Adipocyte (in vitro differentiated cells): ENCODE measurements at places on chromosomes 7 and 10.

DNA sequence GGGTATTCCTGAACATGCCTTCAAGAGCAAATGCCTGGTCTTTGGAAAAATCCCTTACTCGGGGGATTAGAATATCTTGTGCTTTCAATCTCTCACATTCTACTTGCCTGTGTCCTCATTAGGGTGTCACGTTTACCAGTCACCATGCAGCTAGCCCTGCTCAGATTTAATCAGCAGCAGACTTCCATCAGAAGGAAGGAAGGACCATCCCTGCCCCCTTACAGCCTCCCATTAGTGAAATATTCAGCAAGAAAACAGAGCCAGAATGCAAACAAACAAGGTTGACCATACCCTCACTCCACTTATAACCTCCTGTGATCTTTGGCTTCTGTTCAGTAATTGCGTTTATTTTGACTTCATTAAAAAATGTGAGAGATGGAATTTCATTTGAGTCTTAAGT is 208.6 kb downstream of the CXCL12 start:
- DNase-seq: no peak

DNA sequence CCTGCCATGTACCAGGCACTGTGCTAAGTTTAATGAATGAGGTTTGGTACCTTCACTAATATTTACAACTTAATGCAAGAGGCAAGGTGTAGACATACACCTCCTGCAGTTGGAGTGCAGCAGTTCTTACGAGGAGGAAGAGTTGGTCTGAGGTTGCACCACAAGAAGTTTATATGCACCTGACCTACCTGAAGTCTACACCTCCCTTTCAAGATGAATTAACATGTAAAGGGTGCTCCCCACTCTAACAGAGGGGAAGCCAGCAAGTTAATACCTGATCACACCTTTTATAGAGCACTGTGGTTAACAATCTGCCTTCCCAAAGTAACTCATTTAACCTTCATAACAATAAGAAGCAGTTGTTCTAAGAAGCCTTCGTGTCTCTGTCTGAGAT is 120.0 kb downstream of the LYZL1 start:
- no peak for DNase-seq

DNA sequence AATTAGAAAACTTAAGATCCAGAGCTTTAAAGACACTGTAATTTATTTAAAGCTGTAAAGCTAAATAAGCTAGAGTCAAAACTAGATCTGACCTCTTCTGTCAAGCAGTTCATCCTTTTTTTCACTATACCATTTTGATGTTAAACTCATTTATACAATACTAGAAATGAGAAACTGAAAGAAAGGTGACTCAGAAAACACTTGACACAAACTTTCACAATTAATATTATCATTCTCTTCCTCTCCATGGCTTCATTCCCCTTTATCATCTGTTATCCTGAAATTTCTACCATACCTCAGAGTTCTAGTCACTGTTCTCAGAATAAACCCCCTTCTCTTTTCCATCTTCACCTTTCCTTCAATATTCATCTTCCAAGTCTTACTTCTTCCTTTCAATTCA is 1.3 kb downstream of the FIGNL1 start:
- no peak for DNase-seq

GRCh38 chr7:318476-318875 is 28.5 kb downstream of the FOXL3 start:
- DNase-seq: no peak

DNA sequence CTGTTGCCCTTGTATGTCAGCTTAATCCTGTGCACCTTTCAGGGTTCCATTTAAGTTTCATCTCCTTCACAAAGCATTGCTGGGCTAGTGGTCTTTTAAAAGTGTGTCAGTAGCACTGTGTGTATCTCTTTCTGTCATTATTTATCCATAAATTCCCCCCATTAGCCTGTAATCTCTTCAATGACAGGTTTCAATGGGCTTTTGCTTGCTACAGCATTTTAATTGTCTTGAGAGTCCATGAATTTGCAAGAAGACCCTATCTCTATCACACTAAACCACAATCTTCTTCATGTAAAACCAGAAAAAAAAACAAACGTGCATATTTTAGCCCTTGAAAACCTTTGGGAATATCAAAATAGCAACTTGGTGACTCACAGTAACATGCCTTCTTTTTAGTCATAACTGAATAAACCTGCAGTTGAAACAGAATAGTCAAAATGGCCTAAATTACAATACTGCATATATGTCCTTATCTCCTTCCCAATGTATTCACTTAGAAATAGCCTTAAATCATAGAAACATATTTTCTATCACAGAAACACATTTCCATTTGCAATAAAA is 118.6 kb downstream of the PON1 start:
- peak; percentile 60 for DNase-seq

DNA sequence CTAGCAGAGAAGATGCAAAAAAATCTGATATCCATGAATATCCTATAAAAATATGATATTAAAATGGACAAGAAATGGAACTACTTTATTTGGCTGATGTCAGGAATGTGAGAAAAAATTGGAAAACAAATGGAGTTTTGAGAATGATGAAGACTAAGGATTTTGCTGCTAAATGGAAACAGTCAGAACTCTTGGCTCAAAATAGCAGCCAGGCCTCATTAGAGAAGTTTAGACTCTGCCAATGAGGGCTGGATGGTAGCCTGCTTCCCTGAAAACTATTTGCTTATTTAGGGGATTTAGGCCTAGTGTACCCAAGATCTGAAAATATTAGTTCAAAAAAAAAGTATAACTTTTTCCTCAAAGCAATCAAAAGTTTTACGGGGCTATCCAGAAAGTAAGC is 458.5 kb downstream of the TFEC start:
- DNase-seq: no peak
